ENCODE measurements at places on chromosomes 5 and 9.

DNA sequence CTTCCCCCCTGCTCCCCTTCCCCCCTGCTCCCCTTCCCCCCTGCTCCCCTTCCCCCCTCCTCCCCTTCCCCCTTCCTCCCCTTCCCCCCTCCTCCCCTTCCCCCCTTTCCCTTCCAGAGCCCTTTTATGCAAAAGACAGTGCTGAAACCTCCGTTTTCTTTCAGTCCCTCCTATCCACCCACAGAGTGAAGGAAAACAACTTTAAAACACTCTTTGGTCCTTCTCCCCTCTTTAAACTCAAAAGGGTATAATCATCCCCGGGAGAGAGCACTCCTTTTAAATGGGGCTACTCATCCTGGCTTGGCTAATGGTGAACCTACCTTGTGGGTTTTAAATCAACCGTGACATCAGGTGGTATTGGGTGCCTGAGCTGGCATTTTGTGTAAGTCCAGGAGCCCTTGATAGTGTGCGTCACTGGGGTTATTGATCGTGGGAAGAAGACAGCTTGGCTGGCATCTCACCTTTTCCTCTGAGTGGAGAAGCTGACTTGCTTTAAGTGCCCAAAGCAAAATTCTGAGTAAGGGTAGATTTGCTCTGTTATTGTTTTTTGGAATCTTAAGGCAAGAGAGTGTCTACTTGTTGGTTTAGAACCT lies 2.7 kb downstream of the LARP1 start:
- no peak for DNase-seq

DNA sequence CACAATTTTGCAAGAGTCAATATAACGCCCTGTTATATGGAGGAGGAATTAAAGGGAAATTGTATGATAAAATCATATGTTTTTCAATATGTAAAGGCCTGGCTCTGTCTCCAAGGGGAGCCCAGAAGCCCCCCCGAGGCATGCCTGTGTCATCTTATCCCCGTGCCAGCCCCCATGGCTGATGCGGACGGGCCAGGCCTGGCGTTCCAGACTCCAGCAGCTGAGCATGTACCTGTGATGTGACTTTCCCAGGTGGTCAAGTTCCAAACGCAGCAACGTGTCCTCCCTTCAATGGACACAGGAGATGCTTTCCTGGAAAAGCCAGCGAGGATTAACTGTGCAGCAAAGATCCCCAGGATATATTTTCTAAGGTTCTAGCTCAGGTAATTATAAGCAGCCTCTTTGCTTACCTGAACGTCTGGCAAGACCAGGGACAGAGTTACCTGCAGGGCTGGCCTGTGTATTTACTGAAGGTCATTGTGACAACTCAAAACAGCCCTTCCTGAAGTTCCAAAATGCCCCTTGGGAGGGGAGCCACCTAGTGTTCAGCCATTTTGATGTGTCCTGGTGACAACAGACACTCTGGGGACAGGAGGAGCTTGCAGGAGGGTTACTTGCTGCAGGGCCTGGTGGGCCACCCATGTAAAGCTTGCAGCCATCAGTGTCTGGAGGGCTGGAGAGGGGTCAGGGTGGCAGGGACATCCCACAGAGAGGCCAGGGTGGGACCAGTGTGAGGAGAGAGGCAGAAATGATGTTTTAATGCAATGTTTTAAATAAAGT lies 53.3 kb upstream of the RNU6ATAC start:
- no peak for DNase-seq

DNA sequence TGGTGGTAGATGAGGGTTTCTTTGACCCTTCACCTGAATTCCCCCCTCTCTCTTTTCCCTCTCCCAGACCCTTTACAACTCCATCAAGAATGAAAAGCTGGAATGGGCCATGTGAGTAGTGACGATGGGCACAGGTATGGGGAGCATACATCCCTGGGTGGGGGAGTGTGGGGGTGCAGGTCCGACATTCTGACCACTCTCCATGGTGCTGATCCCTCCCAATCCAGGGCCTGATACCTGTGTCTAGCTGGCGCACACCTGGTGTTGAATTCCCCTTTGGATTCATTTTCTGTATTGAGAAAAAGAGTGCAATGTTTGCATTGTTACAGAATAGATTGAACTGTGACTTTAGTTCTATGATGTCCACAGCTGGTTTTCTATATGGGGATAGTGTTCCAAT lies 40.0 kb downstream of the PSD2 start:
- no peak for DNase-seq

DNA sequence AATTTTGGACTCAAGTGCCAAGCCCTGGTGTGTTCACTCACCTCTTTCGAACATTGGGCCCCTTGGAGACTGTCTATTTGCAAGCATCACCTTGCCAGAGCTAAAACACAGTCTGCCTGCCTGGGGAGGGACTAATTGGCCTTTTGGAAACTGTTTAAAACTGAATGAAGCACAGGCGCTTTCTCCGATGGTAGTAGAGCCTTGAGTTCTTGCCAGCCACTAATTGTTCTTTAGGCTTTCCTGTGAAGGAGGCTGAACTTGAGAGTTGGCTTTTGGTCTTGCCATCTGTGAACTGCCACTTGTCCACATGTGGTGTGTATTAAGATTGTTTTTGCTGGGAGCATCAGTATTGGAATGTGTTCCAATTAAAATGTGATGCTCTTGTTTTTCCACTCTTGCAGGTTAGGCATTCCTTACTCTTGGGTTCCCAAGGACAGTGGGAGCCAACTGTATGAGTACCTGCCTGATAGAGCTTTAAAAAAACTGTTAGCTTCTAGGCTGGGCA lies 26.0 kb downstream of the GARNL3 start:
- no peak for DNase-seq

GRCh38 chr5:143254819-143255218 lies 148.7 kb downstream of the NR3C1 start:
- DNase-seq, result no peak

DNA sequence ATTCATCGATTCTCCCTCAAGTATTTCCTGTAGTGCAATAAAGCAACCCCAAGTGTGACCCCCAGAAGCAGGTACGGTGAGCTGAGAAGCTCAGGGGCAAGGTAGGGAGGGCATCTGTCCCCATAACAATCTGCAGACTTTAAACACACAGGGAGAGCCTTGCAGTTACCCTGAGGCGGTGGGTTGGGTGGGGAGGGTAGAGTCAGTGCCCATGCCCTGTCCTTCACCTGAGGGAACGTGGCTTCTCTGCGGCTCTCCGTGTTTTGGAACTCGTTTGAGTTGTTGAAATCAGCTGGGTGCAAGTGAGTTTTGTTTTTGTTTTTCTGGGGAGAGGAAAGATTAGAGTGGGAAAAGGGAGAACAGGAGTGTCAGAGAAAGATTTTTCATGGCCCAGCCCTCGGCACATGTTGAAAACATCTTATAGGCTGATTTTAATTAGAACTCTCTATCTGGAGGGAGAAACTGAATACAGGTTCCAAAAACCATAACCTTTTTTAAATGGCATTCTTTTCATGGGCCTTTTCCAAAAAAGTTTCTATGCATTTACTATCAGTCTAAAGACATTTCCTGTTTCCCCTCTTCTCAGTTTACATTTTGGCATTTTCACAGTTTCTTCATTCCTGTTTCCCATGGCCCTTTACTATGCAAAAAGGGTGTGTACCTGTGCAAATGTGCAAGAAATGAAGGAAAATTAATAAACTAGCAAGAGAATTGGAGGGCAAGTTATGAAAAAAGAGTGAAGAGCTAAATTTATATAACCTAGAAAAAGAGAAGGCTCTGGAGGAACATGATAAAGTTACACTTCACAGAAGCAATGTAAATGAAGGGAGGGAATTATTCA lies 266.5 kb upstream of the VLDLR start:
- no peak for DNase-seq

DNA sequence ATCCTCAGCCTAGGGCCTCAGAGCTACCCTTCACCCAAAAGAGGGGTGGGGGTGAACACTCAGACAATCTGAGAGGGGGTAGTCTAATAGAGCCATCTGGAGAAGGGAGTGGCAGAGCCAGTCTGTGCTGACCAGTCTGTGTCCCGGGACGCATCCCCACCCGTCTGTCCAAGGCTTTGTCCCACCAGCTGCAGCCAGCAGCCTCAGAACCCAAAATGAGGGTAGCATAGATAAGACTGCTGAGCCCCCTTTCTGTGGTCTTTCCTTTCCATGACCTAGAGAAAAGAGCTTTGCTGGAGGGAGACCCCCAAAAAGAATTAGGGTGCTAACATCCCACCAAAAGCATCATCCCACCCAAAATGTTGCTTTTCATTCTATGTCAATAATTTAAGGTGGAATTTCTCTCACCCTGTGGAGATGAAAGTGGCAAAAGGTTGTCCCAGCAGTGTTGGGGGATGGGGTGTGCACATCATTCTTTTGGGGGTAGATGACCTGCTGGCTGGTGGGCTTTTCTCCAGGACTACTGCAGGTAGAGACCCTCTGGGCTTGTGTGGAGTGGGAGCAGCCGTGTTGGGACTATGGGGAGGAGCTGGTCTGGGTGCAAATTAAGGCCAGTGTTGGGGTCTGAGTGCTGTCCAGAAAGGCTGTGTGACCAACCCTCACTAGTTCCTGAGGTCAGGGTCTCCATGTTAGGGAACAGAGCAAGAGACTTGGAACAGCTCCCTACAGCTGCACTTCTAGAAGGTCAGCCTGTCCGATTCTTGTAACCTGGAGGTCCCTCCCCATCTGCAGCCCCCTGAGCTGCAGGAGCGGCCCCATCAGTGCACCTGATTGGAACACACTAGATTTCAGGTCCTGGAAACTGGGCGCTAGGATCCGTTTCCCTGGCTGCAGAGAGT lies 19.9 kb downstream of the URM1 start:
- no peak for DNase-seq

DNA sequence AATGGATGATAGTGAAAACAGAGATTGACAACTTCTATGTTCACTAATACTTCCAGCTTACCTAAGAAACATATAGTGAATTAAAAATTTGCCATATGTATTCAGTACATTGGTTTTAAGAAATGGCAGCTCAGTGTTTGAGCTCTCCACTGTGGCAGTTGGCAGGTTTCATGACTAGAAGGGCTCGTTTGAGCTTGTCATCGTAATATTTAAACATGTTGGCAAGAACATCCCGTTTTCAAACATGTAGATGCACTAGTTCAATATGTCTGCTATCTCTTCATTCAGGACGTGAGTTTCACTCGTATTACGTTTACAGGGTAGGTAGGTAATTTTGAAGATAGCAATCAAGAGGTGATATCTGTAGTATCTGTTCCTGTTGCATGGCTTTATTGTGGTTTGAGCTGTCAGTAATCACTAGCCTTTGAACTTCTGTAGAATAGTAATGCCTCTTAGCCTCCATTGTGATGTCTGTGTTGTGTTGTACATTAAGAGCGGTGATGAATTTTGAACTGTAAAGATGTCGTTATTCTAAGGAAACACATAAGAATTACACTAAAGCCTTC lies 74.8 kb downstream of the NLN start:
- no peak for DNase-seq

GRCh38 chr9:86730163-86730928 lies 217.0 kb downstream of the GAS1 start:
- DNase-seq, result no peak

Data from germinal center (tissue), 1 donor.